ENCODE measurements at places on chromosomes 4 and X. TPM values are rescaled to one million over a fixed set of nuclear protein-coding genes. Genes with fewer than 3 reads are reported as not detected.

GRCh38 chrX:43505769-43506168 lies 150.3 kb upstream of the MAOA start:
- no peak for DNase-seq

Gene IQSEC2
- total RNA-seq = 28.9 TPM

DNA sequence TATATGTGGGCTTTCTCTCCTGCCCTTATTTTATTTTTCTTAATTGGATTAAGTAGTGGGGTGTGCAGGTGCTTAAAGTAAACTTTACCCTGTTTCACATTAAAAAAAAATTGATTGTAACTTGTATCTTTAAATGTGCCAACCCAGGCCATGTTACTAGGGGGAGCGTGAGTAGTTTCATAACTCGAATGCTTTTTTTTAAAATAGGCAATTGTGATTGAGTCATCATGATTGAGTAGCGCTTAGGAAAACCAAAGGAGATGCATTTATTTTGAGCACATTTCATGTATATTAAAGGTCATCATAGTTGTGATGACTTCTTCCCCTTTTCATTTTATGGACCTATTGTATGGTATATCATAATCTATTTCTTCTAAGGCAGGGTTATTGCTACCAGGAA lies 32.2 kb downstream of the GPAT3 start:
- DNase-seq = no peak

DNA sequence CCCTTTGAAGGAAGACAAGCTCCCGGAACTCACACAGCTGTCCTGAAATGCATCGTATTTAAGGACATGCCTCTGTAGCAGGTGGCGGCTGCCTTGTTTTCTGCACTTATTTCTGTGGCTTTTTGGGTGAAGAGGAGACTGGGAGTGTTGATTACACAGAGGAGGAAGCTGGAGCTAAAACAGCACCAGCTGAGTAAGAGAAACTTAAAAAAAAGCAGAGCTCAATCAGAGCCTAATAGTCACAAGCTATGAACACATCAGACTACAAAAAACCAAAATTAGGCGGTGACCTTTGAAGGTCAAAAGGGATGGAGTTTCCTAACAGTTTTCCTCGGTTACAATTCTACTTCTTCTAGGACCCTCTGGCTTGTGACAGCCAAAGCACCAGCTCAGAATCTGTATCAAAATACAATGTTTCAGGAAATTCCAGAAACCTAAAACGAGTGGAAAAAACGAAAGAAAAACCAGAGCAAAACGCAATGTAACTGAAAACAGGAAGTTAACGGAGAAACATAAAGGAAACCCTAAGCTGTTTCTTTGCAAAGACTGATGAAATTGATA lies 13.5 kb downstream of the PRKX start:
- no peak for DNase-seq

- no peak for DNase-seq
Measured at GRCh38 chr4:62881901-62882300, 1527.3 kb downstream of the TECRL start.

Gene MAMLD1
- total RNA-seq = 8.2 TPM

- no peak for DNase-seq
Measured at GRCh38 chr4:185036842-185037241, 18.6 kb downstream of the HELT start.

Gene SRPK3
- 0.98 TPM for total RNA-seq
